Activated T-helper 1 cell treated with anti-CD3 and anti-CD28 coated beads, Interleukin-12 subunit alpha, Interleukin-12 subunit beta, Interleukin-2, Interleukin-4 antibody, amounts not matched to agents 30 ng/mL and 10 ng/mL and 1 ng/mL, durations not matched to agents 14 hours and 24 hours and 36 hours (primary cell): ENCODE measurements at places on chromosomes 12 and 14. TPM values are rescaled to one million over a fixed set of nuclear protein-coding genes. Genes with fewer than 3 reads are reported as not detected.

DNA sequence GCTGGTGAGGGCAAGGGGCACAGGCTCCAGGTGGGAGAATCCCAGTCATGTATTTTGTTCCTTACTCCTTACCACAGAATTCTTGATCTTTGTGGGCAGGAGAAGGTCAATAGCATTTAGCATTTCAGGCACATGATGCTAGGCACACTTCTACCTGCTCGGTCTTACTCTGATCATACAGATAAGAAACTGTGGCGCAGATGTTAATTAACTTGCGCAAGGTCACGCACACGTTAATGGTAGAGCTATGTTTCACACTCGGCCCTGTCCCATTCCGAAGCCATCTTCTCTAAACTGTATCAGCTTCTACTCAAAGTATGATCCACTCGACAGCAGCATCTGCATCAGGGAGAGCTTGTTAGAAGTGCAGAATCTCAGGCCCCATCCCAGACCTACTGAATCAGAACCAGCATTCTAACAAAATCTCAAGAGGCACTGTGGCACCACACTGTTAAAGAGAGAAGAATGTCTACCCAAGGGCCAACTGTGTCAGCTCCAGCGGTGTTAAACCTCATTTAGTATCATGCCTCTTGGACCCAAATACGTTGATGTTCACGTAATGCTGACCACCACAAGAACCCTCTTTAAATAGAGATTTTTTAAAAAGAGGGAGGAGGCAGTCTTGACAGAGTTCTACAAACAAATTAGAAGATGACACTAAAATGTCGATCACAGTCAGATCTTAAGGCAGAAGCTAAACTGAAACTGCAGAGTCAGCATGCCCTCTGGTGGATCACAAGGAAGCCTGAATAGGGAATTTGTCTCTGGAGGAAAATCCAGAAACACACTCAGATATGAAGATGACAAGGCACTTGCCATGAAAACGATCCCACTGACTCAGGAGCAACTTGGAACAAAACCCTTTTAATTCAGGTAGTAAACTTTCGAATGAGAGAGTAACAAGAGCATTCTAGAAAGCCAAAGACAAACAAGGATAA, 7.3 kb downstream of the STXBP6 start:
- no peak overlapping the region for H3K4me3 ChIP-seq
- no peak for DNase-seq
- no peaks in the 10 kb centered on the region for H3K36me3 ChIP-seq
- H3K27me3 ChIP-seq = peaks cover 17% of the 10 kb centered on the region

- DNase-seq = no peak
- peak overlapping the region; percentile 100 for H3K27ac ChIP-seq
Observed at GRCh38 chr14:21385188-21385904, 1.5 kb upstream of the SUPT16H start.

GRCh38 chr14:101556566-101557320, 4.6 kb upstream of the DIO3 start:
- no peaks in the 10 kb centered on the region for H3K4me1 ChIP-seq
- H3K36me3 ChIP-seq = no peaks in the 10 kb centered on the region
- H3K27me3 ChIP-seq = peaks cover 15% of the 10 kb centered on the region

GRCh38 chr12:64678248-64678647, 68.0 kb downstream of the RASSF3 start:
- H3K4me3 ChIP-seq = no peak overlapping the region
- H3K27ac ChIP-seq = no peak overlapping the region
- no peak for DNase-seq

- peaks cover 19% of the 10 kb centered on the region for H3K4me1 ChIP-seq
- no peak overlapping the region for H3K27ac ChIP-seq
- no peak for DNase-seq
- peaks cover 42% of the 10 kb centered on the region for H3K36me3 ChIP-seq
- no peak overlapping the region for H3K4me3 ChIP-seq
- H3K27me3 ChIP-seq = no peaks in the 10 kb centered on the region
Observed at GRCh38 chr14:81200054-81200453, 20.7 kb downstream of the GTF2A1 start.

GRCh38 chr12:118033323-118033722, 16.8 kb downstream of the RFC5 start:
- H3K27me3 ChIP-seq = no peaks in the 10 kb centered on the region
- H3K36me3 ChIP-seq = peaks cover 72% of the 10 kb centered on the region
- no peak for DNase-seq
- peak overlapping the region; percentile 80 for H3K27ac ChIP-seq

DNA sequence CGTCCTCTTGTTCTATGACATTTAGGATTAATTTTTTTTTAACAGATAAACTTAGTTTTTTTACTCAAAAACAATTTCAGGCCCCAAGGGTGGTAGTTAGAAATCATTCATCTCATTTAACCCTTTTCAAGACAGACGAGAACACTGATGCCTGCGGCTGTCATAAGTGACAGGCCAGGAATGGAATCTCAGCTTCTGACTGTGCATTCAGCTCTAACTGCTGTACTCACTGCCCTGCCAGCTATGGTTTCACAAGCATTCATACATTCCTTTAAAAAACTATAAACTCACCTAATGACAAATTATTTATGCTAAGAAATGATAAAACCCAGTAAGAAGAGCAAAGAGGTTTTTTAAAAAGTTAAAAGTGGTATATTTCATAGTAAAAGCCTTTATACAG, 8.8 kb downstream of the DENND5B start:
- H3K27ac ChIP-seq = no peak overlapping the region
- no peak for DNase-seq
- no peaks in the 10 kb centered on the region for H3K36me3 ChIP-seq
- peaks cover 16% of the 10 kb centered on the region for H3K27me3 ChIP-seq

DNA sequence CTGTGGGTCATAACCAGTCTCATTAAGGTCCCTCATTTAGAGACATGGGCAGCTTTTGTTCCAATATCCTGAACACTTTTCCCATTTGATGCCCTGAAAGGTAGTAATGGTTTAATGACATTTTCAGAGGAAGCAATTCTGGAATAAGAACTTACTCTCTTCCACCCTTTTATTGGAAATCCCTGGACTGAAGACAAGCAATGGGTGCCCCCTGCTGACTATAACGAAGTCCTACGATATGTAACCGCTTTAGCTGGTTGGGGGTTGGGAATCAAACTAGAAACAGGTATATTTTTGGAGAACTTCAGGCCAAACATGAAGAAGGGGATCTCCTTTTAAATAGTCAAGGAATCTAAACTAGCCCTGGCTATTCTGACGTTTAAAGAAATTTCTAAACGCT, 20.5 kb downstream of the SARNP start:
- H3K4me1 ChIP-seq = peaks cover 14% of the 10 kb centered on the region
- H3K36me3 ChIP-seq = peaks cover 39% of the 10 kb centered on the region
- no peak overlapping the region for H3K4me3 ChIP-seq
- no peak for DNase-seq
- H3K27me3 ChIP-seq = no peaks in the 10 kb centered on the region

DNA sequence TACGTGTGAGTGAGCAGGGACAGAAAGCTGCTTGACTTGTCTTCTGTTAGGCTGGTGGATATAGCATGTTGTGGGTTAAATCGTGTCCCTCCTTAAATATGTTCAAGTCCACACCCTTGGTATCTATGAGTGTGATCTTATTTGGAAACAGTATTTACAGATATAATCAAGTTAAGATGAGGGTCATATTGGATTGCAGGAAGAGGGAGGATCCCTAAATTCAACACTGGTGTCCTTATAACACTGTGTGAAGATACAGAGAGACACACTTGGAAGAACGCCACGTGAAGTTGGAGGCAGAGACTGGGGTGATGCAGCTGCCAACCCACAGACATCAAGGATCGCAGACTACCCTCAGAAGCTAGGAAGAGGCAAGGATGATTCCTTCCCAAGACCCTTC, 275.2 kb upstream of the SSTR1 start:
- no peak overlapping the region for H3K4me3 ChIP-seq
- DNase-seq = no peak
- no peaks in the 10 kb centered on the region for H3K4me1 ChIP-seq
- no peak overlapping the region for H3K27ac ChIP-seq
- no peaks in the 10 kb centered on the region for H3K27me3 ChIP-seq

GRCh38 chr12:120892265-120892664, 11.9 kb downstream of the SPPL3 start:
- peaks cover 16% of the 10 kb centered on the region for H3K4me1 ChIP-seq
- H3K27ac ChIP-seq = no peak overlapping the region
- H3K27me3 ChIP-seq = no peaks in the 10 kb centered on the region
- DNase-seq = no peak

DNA sequence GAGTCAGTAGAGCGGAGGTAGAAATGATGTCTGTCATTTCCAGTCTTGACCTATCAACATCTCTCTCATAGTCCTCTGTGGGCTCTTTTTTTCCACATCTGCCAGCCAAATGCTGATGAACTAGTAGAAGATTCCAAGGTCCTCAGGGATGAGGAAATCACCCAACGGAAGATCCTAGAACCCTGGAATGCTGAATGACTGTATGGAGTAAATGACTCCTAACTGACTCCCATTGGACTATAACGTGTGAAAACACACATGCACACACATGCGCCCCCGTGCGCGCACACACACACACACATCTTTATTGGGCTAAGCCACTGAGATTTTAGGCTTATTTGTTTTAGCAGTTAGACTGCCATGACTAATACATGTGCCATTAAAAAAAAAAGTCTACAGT, 159.2 kb downstream of the MYRFL start:
- no peaks in the 10 kb centered on the region for H3K27me3 ChIP-seq
- no peak overlapping the region for H3K4me3 ChIP-seq
- no peak overlapping the region for H3K27ac ChIP-seq
- no peaks in the 10 kb centered on the region for H3K4me1 ChIP-seq

GRCh38 chr12:60947533-60947932, 1312.7 kb upstream of the USP15 start:
- DNase-seq = no peak
- H3K4me3 ChIP-seq = no peak overlapping the region
- no peak overlapping the region for H3K27ac ChIP-seq
- no peaks in the 10 kb centered on the region for H3K27me3 ChIP-seq
- no peaks in the 10 kb centered on the region for H3K4me1 ChIP-seq

DNA sequence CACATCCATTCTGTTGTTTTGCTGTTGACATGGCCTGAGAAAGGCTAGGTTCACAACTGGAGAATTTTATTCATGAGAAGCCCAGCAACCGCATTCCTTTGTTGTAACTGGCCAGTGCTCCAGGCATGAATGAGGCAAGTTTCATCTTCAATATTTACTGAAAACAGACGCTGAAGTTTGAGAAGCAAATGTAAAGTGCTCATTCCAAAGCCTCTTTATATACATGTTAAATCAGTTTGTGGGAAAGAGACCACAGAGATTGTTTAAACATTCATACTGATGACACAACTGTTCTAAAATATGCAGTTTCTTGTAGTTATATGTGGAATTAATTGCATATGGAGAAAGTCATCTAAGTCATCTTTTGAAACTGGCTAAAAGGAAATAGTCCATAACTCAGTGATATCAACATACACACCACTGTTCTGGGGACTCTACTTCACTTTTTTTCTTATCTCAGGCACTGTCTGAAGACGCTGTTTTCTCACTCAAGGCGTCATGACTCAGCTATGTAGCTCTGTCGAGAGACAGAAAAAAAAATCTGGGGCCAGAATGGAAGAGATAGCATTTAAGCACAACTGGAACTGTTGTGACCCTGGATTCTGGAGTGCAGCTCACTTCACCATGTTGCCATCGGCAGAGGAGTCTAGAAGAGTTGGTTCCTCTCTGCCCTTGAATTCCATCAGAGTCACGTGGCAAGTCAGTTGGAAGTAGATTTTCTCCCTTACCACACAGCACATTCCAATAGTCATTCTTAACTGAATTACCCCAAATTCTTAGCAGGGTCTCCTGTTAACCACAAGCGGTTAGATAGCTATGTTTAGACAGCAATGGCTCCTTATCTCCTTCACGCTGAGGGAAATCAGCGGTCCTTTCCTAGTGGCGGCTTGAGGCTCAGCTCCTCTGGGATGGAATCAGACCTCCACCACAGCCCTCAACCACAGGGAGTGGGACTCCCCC, 258.4 kb upstream of the HMGA2 start:
- no peak for DNase-seq
- H3K27me3 ChIP-seq = peaks cover 7% of the 10 kb centered on the region
- H3K27ac ChIP-seq = no peak overlapping the region
- H3K4me1 ChIP-seq = no peaks in the 10 kb centered on the region
- H3K36me3 ChIP-seq = no peaks in the 10 kb centered on the region

- peaks cover 22% of the 10 kb centered on the region for H3K4me1 ChIP-seq
- H3K27me3 ChIP-seq = no peaks in the 10 kb centered on the region
- peaks cover 28% of the 10 kb centered on the region for H3K36me3 ChIP-seq
- H3K4me3 ChIP-seq = no peak overlapping the region
- no peak for DNase-seq
Observed at GRCh38 chr12:121916719-121917118, 1.7 kb upstream of the CFAP251 start.

- peak overlapping the region; percentile 96 for H3K27ac ChIP-seq
- no peak for DNase-seq
- H3K27me3 ChIP-seq = peaks cover 2% of the 10 kb centered on the region
- peaks cover 30% of the 10 kb centered on the region for H3K36me3 ChIP-seq
- H3K4me3 ChIP-seq = peak overlapping the region; percentile 94
Observed at GRCh38 chr12:53218551-53219291, 11.7 kb upstream of the ITGB7 start.

DNA sequence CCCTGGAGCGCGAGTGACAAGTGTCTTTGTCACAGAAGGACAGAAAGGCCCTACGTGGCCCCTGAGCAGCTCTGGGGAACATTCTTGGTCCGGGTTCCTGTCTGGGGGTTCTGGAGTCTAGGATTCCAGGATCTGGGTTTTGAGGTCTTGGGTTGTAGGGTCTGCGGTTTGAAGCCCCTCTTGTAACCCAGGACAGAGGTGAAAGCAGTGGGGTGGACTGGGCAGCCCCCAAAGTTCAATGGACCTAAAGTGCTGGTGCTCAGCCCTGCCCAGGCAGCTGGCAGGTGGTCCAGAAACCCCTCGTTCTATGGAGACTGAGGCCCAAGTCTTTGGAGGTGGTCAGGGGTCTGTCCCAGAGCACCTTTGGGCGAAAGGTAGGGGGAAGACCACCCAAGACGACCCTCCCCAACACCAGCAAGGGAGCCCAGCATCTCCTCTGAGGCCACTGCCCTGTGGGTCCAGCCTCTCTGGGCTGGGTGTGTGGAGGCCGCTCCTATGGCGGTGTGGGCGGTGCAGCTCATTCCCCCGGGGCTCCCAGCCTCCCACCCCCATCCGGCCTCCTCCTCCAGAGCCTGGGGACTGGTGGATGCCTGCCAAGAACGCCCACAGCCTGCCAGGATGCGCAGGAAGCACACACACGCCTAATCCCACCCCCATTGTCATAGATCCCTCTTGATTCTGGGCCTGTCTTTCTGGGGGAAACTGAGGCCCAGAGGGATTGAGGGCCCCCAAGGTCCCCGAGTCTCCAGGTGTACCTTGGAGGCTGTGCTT, 30.2 kb upstream of the ANKRD9 start:
- DNase-seq = no peak
- no peaks in the 10 kb centered on the region for H3K36me3 ChIP-seq
- H3K4me3 ChIP-seq = no peak overlapping the region
- H3K27ac ChIP-seq = no peak overlapping the region
- H3K27me3 ChIP-seq = peaks cover 7% of the 10 kb centered on the region

The PRKCH gene
- total RNA-seq = 145 and 151 TPM in 2 replicates

The A2M gene
- not detected in 2 replicates for total RNA-seq
